Activated CD4-positive, CD25-positive, alpha-beta regulatory T cell treated with anti-CD3 and anti-CD28 coated beads, Interleukin-2, amount 50 U/mL, for 72 hours (primary cell): ENCODE measurements at places on chromosomes 5 and 9.

DNA sequence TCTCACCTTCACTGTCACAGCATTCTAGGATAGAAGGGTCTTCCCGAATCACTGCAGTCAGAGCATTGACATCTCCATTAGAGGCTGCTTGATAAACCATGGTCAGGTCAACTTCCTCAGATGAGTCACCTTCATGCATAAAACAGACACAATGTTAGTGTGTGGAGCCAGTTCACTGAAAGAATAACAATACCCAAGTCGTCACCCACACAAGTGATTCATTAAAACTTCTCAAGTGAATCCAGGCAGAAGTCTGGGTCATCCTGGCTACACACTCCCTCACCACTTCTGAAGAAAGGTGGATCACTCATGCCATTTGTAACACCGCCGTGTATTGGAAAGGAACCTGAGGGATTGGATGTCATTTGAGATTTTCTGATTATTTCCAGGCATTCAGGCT is 49.6 kb downstream of the ANKRD55 start:
- DNase-seq: no peak

DNA sequence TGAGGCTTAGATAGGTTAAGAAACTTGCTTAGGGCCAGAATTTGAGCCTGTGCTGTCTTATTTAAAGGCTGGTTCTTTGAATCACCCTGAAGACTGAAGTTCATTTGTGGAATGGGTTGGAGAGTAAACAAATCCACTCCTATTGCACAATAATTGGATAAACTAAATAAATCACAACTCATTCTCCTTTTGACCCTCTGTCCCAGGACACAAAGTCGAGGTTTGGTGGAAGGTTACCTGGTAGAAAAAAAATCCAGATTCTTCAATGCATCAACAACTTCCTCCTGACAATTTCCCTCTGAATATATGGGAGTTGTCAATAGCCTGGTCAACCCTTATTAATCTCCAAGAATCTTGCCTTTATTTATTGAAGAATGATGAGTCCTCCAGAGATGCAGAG is 28.9 kb downstream of the TBC1D2 start:
- DNase-seq: no peak

GRCh38 chr9:14159440-14160216 is 154.3 kb downstream of the NFIB start:
- DNase-seq: no peak

DNA sequence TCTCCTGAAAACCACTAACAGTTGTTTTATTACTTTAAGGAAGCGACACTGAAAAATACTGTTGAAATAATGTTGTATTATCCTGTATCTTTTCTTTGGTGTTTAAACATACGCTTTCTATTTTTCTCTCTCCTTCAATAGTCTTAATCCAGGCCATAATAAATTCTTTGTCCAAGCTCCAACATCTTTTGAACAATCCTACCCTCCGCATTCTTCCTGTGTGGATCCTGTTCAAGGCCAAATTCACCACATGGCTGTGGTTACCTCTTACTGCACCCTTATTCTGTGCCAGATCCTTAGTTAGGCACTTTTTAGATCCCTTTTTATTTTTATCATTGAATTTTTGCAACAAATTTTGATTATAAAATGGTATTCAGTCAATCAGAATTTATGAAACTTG is 1691.5 kb downstream of the MAT2B start:
- DNase-seq: no peak

DNA sequence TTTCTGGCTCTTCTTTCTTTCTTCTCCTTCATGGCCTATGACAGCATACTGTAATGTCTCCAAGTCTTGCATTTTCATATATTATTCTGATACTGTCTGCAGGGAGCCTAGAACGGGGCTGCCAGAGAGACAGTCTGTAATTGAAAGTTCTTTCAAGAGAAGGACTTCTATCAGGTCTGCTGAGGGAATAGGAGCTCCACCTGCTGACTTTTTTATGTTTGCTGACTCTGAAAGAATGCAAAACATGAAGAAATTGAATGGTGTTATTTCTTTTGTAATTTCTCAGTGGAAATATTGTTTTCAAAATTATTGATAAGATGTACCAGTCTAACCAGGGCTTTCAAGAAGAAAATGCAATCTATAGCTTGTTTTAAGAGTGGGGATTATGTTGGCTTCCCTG is 121.9 kb upstream of the RFX3 start:
- no peak for DNase-seq

DNA sequence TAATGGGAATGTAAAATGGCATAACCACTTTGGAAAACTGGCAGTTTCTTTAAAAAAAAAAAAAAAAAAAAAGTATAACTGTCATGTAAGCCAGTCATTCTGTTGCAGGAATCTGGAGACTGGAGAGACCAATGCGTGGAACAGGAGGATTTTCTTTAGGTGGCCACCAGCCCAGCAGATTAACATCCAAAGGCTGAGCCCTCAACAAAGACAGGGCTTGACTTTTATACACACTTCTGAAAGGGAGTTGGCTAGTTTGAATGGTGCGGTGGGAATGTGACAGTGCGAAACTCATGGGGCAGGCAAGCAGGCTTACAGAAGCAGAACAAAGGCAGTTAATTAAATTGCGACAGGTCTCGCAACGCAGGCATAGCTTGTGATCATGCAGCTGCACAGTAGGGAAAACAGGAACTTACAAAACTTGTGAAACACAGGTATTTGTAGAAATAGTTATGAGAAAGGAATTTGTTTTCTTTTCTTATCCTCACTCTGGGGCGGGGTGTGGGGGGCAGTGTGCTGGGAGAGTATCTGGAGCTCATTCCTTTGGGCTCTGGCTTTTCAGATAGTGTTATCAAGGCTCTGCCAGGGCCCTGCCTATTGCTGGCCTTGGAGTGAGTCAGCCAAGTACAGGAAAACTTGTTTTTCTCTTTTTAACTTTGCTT is 12.0 kb downstream of the UIMC1 start:
- no peak for DNase-seq

DNA sequence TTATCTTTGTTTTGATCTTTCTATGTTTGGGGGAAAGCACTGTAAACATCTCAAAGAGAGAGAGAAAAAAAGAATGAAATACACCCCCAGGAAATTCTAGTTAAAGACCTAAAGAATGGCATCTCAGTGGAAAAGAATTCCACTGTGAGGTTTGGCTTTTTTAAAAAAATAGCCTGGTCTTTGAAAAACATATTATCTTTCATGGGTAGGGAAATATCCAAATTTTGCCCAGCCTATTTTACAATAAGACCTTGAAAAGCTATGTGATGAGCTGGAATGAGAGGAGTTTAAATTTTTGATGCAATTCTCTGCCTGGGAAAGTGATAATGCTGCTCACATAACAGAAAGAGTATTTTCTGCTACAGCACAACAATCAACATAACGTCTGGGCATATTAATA is 348.1 kb upstream of the WWC1 start:
- no peak for DNase-seq

- no peak for DNase-seq
Observed at GRCh38 chr5:123147741-123148140, 58.7 kb downstream of the PRDM6 start.

- DNase-seq: no peak
Observed at GRCh38 chr5:28710360-28710759, 1672.0 kb upstream of the CDH9 start.

DNA sequence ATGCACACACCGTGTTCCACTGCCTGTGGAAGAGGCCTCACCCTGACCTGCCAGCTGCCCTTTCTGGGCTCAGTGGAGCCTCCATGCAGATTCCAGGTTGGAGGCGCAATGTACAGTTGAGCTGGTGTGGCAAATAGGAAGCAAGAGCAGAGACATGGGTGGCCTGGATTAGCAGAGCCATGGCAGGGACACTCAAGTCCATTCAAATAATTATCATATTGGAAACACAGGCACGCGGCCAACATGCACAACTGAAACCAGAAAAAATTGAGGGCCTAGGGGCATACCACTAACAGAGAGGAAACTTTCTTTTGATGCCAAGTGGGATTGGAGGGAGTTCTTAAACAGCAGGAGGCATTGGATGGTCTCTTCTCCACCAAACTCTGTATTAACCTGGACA is 35.8 kb downstream of the OTULINL start:
- no peak for DNase-seq

DNA sequence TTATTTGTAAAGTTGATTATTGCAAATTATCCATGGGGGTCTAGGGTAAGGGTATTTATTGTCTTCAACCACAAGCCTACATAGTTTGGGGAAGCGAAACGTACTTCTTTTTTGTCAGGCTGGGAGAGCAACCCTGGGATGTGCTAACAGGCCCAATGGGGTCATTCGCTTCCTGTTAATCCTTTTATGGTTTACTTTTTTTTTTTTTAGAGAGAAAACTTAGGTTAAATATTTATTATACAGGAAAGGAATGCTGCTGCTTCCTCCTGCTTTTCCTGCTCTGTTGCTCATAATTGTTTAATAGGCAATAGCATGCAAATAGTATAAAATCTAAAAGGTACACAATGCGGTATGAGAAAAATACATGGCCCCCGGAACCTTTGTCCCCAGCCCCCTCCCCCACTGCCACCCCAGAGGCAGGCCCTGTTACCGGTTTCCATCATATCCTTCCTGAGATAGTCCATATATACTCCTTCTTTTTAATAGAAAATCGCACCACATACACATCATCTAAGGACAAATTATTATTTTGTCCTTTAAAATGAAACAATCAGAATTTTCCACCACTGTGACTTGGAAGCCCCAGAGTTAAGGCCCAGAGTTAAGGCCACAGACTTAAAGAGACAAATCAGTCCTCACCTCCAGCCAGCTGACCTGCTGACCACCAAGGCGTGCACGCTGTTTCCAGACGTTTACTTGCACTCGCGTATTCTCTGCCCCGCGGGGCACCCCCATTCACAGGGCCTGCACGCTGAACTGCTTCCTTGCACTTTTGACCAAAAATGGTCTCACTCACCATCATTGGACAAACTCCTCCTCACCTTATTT is 83.9 kb downstream of the NDFIP1 start:
- DNase-seq: no peak

- no peak for DNase-seq
Observed at GRCh38 chr9:2570615-2571479, 50.7 kb upstream of the VLDLR start.

DNA sequence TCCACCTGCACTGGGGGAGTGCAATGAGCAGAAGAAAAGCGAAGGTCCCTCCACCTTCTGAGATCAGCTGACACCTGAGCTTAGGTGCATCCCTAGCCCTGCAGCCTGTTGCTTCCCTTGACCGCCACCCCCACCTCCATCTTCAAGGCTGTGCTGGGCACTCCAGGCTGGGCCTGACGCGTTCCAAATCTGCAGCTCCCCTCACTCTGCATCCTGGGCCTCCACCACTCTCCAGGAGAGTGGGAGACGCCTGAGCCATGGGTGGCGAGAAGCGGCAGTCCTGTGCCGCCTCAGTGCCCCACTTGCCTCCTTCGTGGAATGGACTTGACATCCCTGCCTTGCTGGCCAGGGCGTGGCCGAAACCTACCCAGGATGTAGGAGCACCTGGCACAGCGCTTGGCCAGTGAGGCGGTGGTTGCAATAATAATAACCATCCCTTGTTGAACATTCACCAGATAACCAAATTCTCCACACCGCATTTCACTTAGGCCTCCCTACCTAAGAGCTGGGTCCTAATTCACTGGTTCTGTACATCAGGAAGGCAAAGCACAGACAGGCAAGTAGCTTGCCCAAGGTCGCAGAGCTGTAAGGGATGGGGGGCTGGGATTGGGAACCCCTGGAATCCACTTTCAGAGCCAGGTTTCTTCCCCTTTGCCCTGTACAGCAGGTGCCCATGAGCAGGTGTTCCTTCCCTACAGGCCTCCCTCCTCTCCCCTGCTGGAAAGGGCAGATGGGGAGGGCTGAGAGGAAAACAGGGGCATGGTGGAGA is 11.7 kb downstream of the B4GALT7 start:
- DNase-seq: no peak

DNA sequence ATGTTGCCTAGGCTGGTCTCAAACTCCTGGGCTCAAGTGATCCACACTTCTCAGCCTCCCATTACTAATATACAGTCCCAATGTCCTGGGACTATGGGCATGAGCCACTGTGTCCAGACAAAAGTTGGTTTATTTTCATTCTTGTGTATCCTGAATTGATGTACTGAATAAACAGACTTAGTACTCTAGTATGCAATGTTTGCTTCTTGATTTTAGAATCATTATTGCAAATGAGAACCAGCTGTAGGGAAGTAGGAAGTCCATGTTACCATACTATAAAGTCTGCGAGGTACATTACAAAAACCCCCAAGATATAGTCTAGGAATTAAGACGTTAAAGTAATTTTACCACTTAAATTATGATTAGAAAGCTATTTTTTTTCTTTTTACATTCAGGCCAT is 334.6 kb upstream of the KLF9 start:
- DNase-seq: no peak

DNA sequence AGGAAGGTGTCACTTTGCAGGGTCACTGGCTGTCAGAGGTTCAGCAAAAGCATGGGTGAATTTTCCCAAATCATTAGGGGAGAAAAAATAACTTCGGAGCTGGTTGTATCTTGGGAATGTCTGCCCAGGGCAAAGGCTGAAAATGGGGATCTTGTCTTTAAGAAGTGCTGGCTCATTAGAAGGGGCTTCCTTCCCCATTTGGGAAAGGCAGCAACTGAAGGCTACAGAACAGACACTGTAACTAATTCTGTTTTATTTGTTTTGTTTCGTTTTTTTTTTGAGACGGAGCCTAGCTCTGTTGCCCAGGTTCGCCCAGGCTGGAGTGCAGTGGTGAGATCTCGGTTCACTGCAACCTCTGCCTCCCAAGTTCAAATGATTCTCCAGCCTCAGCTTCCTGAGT is 70.3 kb upstream of the PCA3 start:
- DNase-seq: no peak

DNA sequence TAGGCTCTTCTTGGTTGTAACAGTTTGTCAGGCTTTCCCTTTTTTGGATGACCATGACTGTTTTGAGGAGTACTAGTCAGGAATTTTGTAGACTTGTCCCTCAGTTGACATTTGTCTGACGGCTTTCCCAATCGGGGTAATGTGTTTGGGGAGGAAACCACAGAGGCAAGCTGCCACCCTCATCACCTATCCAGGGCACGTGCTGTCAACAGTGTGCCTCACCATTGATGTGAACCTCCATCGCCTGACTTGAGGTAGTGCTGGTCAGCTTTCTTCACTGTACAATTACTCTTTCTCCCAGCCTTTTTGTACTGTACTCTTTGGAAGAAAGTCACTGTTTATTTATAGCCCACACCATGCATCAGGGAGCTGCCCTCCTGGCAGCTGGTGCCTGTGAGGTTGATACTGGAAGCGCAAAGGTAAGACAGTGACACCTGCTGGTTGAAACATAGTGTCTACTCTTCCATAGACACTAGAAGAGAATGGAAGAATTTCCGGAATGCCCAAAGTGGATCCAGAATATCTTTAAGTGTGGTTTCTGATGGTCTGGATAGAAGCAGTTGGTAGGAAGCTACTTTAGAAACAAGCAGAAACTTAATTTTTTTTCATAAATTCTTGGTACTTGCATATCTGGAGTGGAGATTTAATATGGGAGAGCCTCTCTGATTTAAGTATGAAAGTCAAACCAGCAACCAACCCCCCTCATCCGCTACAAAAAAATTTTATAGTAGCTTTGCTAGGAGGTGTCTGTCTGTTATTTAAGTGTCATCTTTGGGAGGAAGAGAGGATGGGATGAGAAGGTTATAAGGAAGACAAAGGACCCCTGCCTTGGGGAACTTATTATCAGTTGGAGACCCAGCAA is 69.3 kb downstream of the SNX30 start:
- DNase-seq: no peak

GRCh38 chr9:68852941-68853340 is 147.9 kb downstream of the PIP5K1B start:
- DNase-seq: no peak

GRCh38 chr5:119292701-119293515 is 62.9 kb upstream of the TNFAIP8 start:
- DNase-seq: no peak
